T-helper 2 cell (primary cell): ENCODE measurements at places on chromosomes 6 and 20.
A peak's percentile ranks its signal among the peaks of the same experiment; 100 is the strongest.

DNA sequence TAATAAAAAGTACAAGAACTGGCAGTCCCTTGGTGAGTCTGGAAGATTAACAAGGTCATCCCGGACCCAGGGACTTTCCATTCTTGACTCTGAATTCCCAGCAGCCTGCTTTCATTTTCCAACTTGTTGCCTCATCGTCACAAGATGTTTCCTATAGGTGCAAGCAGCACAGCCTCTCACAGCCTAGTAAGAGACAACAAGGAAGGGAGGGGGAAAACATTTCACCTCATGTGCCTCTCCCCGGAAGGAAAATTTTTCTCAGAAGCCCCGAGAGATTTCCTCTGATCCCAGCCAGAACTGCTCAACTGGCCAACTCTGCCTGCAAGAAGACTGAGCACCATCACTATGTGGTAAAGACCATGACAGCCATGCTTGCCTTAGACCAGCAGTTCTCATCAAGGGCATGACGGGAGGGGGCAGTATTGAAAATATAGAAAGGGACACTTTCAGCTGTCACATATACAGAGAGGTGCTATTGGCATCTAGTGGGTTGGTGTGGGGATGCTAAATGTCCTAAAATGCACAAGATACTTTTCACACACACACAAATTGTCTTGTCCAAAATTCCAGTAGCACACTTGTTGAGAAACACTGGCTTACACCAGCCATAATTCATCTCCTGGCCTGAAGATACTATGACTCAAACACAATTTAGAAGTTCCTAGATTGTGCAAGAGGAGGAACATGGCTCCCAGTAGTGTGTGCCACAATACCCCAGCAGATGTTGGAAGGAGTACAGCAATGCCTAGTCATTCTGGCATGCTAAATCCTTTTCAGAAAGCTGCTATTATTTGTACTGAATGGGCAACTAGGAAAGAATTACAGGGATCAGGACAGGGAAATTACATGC lies 10.8 kb upstream of the WTAP start:
- no peak for DNase-seq

GRCh38 chr6:51963980-51964379 lies 123.4 kb downstream of the PKHD1 start:
- no peak for DNase-seq

GRCh38 chr6:62285612-62286469 lies at the start of gene KHDRBS2:
KHDRBS2 (minus strand) TSS chr6:62286225.
- DNase-seq, result no peak

GRCh38 chr6:15431762-15432483 lies 186.1 kb downstream of the JARID2 start:
- no peak for DNase-seq

DNA sequence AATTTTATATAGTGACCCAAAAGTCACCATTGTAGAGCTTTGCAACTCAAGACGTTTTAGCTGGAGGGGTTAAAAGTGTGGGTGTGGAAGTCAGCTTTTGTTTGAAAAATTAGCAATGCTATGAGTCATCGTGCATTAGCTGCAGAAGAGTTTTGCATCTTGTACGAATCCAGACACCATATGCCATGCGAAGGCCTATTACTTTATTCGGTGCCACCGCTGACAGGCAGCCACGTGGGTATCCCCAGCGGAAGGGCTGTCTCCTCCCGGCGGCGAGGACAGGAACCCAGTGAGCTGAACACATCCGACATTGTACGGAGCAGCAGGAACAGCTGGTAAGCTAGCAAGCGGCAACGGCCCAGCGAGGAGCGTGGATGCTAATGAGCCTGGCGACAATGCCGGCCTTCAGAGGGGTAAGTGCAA lies 84.4 kb downstream of the INSM1 start:
- DNase-seq, result peak; percentile 46

DNA sequence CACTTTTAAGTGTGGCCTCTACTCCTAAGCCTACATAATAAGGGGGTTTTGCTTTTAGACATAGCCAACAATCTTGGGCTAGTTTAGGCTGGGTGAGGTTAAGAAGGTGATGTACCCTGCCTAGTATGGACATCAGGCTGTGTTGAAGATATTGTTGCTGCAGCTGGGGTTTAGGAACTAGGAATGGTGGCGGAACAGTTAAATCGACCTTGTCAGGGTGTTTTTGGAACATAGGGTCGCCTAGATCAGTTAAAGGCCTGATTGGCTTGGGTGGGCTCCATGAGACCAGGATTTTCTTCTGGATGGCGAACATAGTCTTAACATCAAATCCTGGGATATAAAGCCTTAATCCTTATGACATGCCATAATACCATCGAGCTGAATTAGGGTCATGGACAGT lies 156.1 kb downstream of the TRIM27 start:
- no peak for DNase-seq

- no peak for DNase-seq
Measured at GRCh38 chr6:150684161-150684560, 84.5 kb downstream of the PLEKHG1 start.
